ENCODE measurements at places on chromosomes 16 and 17. TPM values are rescaled to one million over a fixed set of nuclear protein-coding genes. Genes with fewer than 3 reads are reported as not detected.

Gene WFIKKN2
- total RNA-seq, result 0.08 TPM

Gene EZH1
- total RNA-seq, result 26.2 TPM

Gene DYNLRB2
- total RNA-seq, result 2.3 TPM

Gene IL34
- total RNA-seq, result 3.2 TPM

Gene C16orf54
- total RNA-seq, result 2.1 TPM

GRCh38 chr17:35088356-35088880, 24.9 kb upstream of the RFFL start:
- DNase-seq, result no peak

DNA sequence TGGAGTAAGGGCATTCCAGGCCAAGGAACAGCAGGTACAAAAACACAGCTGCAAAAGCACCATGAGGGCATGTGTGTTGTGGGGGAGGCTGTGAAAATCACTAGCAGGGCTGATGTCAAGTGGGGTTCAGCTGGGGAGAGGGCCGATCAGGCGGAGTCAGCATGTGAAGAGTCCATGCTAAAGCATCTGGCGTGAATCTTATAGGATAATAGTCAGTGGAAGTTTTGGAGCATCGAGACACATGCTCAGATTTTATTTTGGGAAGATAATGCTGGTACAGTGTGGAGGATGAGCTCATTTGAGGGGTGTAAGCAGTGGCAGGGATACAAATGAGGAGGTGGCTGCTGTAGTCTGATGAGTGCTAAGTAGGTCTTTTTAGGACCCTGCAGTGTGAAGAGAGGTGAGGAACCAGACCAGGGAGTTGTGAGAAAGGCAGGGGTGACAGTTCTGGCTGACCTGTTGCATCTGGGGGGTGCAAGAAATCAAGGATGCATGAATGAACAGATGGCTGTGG, 30.3 kb downstream of the MMD start:
- no peak for DNase-seq

- no peak for DNase-seq
Measured at GRCh38 chr17:57354673-57355072, 98.3 kb downstream of the MSI2 start.

DNA sequence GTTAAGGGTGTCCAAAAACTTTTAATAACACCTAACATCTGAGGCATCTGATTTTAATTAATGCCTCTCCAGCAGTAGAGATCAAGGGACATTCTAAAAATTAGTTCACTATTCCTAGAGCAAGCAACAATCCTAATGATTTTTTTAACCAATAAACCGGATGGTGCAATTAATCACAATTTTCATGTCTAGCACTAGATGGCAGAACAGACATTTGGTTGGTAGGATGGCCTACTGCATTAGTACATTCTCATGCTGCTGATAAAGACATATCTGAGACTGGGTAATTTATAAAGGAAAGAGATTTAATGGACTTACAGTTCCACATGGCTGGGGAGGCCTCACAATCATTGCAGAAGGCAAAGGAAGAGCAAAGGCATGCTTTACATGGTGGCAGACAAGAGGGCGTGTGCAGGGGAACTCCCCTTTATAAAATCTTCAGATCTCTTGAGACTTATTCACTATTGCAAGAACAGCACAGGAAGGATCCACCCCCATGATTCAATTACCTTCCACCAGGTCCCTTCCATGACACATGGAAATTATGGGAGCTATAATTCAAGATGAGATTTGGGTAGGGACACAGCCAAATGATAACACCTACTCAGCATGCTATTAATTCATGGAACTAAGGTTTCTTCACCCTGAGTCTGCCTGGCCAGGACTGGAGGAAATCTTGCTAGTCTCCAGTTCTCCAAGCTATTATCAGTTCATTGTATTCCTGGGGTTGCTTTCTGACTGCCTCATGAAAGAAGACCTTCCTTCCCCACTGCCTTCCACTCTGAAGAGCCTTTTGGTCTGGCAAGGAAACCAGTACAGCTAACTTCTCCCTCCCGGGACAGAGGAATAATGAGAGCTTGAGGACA, 24.8 kb downstream of the HS3ST3A1 start:
- no peak for DNase-seq

DNA sequence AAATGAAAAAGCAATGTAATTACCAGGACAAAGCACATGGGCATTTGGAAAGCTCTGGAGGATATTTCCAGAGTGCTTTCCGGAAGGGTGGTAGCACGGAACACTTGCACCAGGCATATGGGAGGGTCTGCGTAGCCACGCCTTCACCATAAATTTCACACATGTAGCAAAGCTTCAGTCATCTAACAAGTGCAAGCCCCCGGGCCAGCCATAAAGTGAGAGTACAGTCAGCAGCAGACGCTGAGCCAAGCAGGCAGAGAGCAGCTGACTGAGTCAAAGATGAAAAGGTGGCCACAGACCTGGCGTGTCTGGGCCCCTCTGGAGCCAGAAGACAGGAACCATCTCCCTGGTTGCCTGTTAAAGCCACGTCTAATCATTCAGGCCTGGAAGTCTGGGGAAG, 130.6 kb downstream of the SEC14L1 start:
- no peak for DNase-seq

- DNase-seq, result no peak
Measured at GRCh38 chr17:17732892-17733670, 51.8 kb downstream of the RAI1 start.

DNA sequence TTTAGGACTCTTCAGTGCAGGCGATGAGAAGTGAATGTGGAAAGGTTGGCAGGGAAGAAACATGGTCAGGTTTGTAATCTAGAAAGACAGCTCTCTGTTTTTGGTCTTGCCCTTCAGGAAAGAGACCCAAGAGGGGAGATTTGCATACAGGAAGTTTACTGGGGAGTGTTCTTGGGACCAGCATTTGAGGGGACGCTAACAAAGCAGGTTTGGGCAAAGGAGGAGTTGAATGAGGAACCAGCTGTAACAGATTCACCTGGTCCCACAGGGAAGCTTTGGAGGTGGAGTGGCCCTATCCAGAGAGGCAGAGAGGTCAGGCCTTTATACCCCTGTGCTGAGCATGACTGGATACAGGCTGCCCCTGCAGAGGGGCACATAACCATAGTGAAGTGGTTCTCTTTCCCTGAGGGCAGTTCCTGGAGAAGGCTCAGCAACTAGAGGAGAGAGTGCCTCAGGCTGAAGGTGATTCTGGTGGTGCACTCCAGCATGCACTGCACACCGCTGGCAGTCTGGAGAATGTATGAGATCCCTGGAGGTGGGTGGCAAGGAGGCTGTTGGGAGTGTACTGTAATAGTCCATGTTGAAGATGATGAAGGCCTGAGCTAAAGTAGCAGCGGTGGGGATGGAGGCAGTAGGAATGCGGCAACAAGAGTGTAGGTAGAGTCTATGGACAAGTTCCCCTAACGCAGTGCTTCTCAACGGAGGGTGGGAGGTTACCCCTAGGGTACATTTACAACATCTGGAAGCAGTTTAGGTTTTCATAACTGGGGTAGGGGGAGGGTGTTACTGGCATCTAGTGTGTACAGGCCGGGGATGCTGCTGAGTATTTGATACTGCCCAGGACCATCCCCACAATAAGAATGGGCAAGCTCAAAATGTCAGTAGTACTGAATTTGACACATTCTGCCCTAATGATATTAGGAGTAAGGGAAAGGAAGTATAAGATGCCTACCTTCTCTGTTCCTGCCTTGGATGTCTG, 37.2 kb downstream of the MAP2K6 start:
- no peak for DNase-seq

GRCh38 chr17:58918884-58919283, 163.2 kb downstream of the PPM1E start:
- DNase-seq, result no peak

GRCh38 chr16:24838554-24839266, 7.1 kb upstream of the SLC5A11 start:
- no peak for DNase-seq

GRCh38 chr16:15482068-15482747, 47.8 kb downstream of the BMERB1 start:
- DNase-seq, result no peak

DNA sequence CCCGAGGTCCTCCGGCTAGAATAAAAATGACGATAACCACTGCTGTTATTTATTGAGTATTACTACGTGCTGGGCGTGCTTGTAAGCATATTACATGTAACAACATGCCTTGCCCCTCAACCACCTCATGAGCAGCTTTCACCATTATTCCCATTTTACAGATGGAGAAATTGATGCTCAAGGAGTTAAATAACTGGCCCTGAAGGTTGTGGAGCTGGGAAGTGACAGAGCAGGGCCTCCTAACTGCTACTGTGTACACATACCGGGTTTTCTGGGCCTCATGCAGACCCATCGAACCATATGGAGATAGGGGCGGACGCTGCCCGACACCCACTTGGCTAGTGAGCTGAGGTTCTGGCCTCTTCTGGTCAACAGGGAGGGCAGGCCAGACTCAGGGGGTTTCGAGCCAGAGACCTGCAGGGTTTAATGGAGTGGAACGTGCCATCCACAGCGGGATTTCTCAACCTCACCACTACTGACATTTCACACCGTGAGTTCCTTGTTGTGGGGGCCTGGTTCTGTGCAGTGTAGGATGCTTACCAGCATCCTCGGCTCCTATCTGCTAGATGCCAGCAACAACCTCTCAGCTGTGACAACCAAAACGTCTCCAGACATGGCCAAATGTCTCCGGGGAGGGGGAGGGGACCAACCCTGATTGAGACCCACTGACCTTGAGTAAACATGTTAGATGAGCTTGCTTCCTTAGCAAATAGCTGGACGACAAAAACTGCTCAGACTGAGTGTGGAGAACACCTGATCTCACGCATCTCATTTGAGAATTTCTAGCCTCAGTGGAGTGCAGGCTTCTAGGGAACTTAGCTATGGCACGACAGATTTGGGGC, 432.0 kb downstream of the SLC39A11 start:
- DNase-seq, result no peak

DNA sequence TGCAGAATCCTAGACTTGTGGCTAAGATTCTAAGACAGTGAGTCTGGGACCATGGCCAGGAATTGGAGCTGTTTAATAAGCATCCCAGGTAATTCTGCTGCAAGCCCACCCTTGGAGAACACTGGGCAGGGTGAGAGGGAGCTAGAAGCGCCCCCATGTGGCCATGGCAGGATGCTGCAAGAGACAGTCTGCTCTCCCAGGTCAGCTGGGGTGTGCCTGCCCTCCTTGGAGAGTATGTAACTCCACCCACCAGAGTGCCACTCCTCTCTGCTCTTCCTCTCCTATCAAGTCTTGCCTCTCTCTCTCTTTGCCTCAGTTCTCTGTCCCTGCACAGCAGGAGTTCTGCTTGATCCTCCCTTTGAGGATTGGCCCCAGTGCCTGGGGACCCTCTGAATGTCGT, 14.9 kb downstream of the RCVRN start:
- DNase-seq, result no peak

DNA sequence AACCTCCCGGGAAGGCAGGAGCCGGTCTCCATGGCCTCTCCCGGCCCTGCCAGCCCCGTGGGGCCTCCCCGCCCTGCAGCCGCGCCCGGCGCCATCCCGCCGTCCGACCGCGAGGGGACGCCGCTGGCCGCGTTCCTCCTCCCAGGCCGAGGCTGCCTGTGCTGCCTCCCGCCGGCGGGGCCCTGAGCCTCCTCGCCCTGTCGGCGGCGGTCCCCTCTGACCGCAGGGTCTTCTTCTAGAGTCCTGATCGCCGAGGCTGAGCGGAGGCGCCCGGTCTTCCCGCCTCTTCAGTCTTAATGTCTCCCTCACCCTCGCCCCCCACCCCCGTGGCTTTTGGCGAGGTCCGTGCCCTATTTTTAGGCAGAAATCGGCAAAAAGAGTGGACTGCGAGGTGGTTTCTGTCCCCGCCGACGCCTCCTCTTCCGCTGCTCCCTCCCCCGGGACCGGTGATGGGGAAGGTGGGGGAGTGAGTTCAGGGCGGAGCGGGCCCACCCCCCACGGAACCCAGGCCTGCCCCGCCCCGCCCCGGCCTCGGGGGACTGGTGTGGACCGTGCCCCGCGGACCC, 794 bp upstream of the CPNE7 start:
- DNase-seq, result no peak

- DNase-seq, result no peak
Measured at GRCh38 chr16:14434860-14435259, 195.2 kb downstream of the PARN start.

DNA sequence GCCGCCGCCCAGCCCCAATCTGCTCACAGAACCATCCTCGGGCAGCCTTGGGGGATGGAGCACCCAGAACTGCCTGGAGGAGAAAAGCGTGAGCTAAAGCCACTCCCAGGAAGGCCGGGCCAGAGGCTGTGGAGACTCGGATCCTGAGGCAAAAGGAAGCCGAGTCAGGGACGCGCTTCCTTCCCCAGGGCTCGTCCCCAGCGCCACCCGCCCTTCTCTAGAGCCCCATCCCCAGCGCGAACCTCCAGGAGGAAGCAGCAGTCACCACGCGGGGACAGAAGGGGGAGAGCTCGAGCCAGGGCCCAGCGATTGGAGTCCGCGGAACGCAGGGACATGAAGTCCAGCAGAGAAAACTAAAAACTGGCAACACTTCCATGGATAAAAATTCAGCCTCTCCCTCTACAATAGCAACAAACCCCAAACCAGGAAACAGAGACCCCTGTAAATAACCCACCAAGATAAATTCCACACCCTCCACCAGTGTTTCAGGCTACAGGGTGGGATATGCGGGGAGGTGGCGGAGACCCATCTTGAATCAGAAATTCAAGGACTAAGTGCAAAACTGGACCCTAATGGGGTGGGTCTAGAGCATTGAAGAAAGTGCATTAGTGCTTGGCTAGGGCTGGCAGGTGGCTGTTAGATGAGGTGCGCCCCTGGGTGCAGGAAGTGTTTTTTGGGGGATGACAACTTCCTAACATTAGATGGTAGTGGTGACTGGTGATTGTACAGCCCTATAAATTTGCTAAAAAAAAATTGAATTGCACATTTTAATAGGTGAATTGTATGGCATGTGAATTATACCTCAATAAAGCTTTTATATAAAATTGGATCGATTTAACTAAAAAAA, 116.1 kb upstream of the METRNL start:
- no peak for DNase-seq

DNA sequence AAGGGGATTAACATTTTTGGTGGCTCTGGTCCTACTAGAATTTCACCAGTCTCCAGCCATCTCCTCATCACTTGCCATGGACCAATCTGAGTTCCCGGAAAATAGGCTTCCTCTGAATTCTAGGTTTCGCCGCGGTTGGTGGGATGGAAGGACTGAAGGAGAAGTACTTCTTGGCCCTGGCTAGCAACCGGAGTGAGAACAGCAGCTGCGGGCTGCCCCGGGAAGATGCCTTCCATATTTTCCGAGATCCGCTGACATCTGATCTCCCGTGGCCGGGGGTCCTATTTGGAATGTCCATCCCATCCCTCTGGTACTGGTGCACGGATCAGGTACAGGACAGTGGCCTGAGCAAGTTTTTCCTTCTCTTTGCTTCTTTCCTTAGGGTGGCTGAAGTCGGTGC, 45.0 kb downstream of the SLC5A11 start:
- DNase-seq, result no peak

- DNase-seq, result no peak
Measured at GRCh38 chr17:55086635-55087058, 118.1 kb downstream of the STXBP4 start.

GRCh38 chr17:32289471-32290070, 23.9 kb downstream of the RHBDL3 start:
- no peak for DNase-seq

DNA sequence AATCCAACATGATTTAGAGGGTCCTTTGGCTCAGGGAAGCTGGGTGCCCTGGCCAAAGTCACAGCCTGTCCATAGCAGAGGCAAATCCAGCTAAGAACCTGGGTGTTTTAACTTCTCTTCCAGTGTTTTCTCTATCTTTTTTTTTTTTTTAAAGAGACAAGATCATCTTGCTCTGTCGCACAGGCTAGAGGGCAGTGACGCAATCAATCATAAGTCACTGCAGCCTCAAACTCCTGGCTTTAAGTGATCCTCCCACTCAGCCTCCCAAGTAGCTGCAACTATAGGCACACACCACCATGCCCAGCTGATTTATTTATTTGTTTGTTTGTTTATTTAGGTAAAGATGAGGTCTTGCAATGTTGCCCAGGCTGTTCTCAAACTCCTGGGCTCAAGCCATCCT, 14.8 kb upstream of the GRIN2A start:
- DNase-seq, result no peak

Measured in esophagus squamous epithelium (tissue), 5 donors.